ENCODE measurements at places on chromosomes 2 and 18.

GRCh38 chr18:77985526-77986281 lies 736.1 kb downstream of the GALR1 start:
- no peak for DNase-seq

GRCh38 chr2:240517342-240517741 lies 40.4 kb downstream of the ANKMY1 start:
- no peak for DNase-seq

DNA sequence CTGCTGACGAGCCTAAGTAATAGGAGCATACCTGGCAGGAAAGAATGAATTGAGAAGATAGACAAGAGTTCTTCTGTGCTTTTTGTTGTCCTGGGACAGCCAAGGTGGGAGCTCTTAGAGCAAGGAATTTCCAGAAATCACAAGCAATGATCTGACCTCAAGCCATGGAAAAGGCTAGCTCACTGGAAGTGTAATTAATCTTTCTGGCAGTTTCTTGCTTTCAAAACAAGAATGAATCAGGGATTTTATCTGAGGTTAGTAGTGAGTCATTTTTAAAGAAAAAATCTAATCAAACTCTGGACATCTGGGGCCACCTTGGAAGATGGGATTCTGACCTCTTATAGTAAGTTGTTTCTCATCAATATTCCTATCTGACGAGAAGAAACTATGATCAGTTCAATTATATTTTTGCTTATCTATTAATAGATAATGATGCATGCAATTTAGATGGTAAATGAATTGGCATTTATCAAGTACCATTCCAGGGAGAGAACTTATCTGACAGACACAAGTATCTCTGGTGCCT lies 98.0 kb downstream of the ADCYAP1 start:
- DNase-seq, result peak; percentile 90

DNA sequence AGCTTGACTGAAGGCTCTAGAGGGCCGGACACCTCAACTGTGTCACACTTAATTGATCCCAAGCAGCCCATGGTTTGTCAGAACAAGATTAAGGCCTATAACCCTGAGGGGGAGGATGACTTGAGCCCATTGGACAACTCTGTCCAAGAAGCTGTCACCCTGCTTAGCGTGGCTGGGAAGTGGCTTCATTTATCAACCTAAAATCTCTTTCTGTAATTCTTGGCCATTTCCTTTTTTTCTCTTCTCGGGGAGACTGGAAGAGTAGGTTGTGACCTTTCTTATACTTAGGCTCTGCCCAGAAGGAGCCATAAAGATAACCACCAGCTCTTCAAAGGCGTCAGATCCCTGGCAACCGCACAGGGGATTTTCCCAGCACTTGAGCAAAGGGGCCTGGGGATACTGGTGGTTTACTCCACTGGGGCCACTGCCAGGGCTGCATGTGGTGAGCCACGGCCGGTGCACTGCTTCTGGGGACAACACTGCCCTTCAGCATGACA lies 265.5 kb downstream of the CYRIA start:
- DNase-seq, result no peak

DNA sequence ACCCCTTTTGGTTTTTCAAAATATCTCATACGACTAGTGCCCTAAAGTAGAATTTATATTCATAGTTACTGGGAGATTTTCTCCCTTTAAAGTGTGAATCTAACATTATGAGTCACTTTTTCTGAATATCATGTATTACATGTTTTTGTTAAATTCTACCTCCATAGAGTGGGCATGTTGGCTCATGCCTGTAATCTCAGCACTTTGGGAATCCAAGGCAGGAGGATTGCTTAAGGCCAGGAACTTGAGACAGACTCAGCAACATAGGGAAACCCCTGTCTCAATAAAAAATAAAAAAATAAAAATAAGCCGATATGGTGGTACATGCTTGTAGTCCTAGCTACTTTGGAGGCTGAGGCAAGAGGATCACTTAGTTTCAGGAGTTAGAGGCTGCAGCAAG lies 45.3 kb upstream of the UNC80 start:
- no peak for DNase-seq

- DNase-seq, result peak; percentile 66
These were observed 275.9 kb downstream of the TMX3 start for GRCh38 chr18:68438983-68439382.

DNA sequence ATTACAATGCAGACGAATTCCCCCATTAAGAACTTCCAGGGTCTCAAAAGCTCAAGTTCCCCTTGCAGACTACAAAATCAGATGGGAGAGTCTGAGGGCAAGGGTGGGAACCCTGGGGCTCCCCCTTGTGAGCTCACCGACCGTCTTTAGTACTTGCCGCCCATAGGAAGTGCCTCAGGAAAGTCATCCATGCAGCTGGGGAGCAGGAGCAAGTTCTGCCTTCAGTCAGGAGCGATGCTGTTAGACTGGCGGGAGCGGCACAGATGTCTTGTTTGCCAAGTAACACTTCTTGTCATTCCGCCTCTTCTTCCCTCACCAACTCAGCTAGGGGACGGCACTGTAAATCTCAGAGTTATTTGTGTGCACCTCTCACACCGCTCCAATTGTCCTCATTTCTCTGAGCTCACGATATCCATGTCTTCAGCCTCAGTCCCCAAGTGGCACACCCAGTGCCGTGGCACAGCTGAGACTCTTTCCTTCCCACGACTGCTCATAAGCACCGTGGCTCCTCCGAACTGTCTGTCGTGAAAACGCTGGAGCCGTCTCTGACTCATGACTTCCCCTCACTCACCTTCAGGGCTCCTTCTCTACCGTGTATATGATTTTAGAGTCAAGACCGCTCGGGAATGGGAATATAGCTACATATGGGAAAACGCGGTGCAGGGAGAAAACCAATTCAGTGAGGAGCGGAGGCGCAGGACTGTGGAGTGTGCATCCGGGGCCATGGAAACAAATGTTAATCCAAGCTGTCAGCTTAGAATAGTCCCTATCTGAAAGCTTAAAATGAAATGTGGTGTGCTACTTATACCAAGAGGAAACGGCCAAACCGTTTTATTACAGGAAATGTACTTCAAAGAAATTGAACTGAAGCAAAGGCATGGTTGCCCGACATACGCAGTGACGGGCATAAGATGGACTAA lies 34.0 kb downstream of the UXS1 start:
- DNase-seq, result no peak

- DNase-seq, result no peak
These were observed 11.8 kb downstream of the SLC25A12 start for GRCh38 chr2:171882089-171882769.

- peak; percentile 10 for DNase-seq
These were observed 382.3 kb upstream of the CRIM1 start for GRCh38 chr2:35973132-35973736.

GRCh38 chr2:113922335-113922734 lies 32.4 kb downstream of the ACTR3 start:
- no peak for DNase-seq

- DNase-seq, result no peak
These were observed 367 bp downstream of the TGFA start for GRCh38 chr2:70553334-70553583.

DNA sequence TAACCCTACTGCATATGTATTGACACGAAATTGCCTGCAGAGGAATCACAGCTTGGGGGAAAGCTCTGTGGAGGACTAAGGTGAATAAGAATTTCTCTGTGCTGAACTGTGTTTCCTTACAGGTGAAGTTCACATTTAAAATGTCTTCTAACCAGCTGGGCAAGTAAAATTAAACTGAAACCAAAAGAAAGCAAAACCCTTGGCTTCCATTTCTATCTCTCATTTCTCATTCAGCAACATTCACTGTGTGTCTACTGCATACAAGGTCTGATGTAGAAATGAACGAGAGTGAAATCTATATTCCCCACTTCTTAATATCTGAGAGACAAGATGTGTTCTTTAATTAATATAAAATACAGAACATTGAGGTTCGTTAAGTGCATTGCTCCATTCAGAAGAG lies 397.3 kb downstream of the SOX11 start:
- DNase-seq, result no peak

GRCh38 chr2:72613931-72614330 lies 211.9 kb downstream of the EXOC6B start:
- DNase-seq, result no peak

DNA sequence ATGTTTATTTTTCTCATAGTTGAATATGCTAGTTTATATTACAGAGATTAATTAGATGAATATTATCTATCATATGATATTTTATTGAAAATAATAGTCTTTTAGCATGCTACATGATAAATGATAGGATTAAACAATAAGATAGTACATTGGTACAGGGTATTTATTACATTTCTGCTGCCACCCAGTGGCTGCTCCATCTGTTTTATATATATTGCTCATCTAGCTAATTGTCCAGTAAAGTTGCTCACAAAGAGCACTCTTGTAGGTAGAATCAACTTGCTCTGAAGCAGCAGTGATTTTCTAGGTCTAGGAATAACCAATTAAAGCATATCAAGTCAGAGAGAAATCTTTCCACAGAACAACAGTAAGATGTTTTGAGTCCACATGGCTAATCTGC lies 183.3 kb downstream of the ASXL3 start:
- no peak for DNase-seq

DNA sequence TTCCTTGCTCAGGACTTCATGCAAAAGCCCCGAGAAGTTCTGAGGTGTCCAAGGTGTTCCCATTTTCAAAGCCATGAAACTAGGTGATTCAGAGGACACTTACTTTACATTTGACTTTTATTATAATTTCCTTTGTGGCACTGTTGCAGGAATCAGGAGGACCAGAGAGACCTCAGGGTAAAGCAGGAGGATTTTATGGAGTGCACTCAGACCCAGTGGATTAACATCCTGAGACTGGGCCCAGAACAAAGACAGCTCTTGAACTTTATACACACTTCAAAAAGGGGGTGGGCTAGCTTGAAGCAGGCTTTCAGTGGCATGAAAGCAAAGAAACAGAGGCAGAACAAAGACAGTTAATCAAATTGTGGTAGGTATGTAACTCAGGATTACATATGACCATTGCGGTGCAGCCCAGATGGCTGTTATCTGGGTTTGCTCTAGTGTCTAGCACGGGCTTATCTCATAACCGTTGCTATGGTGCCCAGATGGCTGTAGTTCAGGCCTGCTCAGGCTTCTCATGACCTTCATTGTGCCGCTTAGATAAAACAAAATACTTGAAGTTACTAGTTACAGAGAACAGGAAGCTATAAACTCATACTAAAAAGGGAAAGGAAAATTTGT lies 39.4 kb downstream of the TMEM182 start:
- peak; percentile 22 for DNase-seq

GRCh38 chr2:45992021-45992740 lies 305.0 kb upstream of the EPAS1 start:
- DNase-seq, result peak; percentile 86

DNA sequence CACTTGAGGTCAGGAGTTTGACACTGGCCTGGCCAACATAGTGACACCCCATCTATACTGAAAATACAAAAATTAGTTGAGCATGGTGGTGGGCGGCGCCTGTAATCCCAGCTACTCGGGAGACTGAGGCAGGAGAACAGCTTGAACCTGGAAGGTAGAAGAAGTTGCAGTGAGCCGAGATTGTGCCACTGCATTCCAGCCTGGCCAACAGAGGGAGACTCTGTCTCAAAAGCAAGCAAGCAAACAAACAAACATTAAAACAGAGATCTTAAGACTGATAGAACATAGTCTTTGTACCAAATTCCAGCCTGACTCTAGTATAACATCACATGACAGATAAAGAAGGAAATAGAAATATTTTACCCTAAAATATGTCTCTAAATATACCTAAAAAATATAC lies 168.1 kb downstream of the PTPRM start:
- DNase-seq, result no peak

GRCh38 chr2:173607606-173608311 lies 253.1 kb downstream of the CDCA7 start:
- no peak for DNase-seq

DNA sequence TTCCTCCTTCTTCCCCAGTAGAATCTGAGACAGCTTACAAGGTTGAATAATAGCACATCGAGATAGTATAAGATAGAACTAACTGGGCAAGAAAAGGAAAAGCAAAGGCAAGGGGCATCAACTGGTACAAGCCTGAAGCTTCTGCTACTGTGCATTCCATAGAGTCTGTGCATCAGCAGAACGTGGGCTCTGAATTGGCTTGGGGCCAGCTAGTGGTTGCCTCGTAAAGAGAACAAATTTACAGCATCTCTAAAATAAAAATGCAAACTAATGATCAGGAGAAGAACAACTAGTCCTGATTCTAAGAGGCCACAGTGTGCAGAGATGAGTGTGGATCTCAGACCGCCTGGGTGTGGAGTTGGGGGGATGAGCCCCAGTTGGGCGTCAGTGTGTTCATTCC lies 36.6 kb downstream of the UPP2 start:
- DNase-seq, result no peak

GRCh38 chr2:240963868-240964703 lies 34.3 kb upstream of the SNED1 start:
- no peak for DNase-seq

GRCh38 chr2:3115301-3116042 lies 262.1 kb downstream of the EIPR1 start:
- DNase-seq, result no peak

GRCh38 chr2:37590119-37590571 lies 81.3 kb downstream of the CDC42EP3 start:
- peak; percentile 87 for DNase-seq

DNA sequence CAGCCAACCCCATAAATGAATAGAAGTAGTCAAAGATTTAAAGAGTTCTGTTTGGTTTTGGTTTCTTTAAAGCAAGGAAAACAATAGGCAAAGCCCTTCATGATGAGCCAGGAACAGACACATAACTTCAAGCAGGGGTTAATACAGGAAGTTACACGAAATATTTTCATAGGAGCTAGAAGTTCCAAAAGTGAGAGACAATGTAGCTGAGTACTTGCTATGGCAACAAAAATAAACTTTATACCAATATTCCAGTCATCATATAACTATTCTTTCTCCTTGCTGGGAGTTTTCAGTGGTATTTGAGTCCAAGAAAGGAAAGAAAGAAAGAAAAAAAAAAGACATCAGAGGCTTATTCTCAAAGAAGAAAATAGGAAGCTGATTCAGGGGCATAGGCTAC lies 56.2 kb downstream of the COBLL1 start:
- peak; percentile 57 for DNase-seq

DNA sequence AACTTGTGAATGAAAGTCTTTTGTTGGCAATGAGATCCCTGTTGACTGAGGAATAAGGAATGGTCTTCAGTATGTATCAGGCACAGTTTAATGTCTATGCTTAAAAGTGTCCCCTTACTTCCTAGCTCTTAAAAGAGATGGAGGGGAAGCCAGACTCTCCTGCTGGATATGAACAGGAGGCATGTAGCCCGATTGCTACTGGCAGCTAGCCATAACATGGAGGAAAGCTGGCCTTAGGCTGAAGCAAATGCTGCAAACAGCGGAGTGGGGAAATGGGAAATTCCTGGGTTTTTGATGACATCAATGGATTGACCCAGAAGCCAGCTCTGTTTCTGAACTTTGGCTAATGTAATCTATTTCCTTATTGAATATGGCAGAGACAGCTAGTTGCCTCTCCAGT lies 266.1 kb downstream of the SLC4A3 start:
- peak; percentile 4 for DNase-seq

DNA sequence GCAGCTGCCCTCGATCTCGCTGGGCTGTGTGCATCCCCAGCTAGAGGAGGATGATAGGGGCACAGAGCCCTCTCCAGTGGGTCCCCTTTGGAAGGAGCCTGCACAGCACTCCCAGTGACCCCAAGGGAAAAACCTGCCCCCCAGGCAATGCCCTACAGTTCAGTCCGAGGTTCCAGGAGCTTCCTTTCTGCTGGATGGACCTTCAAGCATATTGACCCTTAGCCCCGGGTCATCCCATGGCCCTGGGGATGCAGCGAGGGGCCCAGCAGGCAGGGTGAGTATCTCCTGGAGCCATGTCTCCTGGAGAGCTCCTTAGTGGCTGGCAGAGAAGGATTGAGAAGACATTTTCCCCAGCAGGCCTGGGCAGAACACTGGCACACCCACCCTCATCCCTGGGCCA lies 45.4 kb upstream of the CTDP1 start:
- DNase-seq, result no peak

GRCh38 chr2:239035997-239036731 lies 188.3 kb downstream of the TWIST2 start:
- DNase-seq, result no peak
